Activated CD4-positive, CD25-positive, alpha-beta regulatory T cell treated with anti-CD3 and anti-CD28 coated beads, Interleukin-2, amount 50 U/mL, for 16 hours (primary cell): ENCODE measurements at places on chromosomes 2 and 18.

GRCh38 chr2:100989666-100990065 lies 12.4 kb upstream of the RPL31 start:
- DNase-seq = no peak

DNA sequence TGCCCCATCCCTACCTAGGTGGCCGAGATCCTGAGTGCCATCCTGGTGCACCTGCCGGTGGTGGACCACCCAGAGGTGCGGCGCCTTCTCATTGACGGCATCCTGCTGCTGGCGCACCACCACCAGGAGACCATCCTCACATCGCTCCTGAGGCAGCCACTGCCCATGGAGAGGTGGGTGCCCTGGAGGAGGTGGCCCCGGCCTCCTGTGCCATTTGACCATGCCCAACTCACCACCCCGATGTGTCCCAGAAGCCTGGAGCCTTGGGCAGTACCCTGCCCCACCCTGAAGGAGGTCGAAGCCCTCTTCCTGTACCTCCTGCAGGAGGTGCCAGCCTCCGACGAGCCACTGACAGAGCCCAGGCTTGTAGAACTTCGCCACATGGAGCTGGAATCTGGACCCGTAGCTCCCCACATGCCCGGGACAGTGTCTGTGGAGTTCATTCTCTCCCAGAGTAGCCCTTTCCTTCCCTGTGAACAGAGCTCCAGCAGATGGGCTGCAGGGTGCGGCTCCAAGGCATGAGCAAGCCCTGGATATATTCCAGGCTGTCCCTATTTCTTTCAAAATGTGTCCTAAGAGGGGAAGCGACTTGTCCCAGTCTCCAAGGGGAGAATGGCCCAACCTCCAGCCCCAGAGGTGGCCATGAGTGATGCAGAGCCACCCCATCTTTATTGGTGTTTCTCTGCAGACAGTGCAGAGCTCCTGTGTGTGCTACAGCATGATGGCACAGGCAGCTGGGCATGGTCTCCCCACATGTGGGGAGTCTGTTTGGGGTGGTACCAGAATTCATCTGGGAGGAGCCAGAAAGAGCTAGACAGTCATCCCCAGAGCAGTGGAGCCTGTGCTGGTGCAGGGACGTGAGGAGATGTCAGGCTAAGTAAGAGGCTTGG lies 34.2 kb downstream of the HJURP start:
- no peak for DNase-seq

- no peak for DNase-seq
Observed at GRCh38 chr2:126303113-126303512, 352.8 kb upstream of the GYPC start.

- DNase-seq = no peak
Observed at GRCh38 chr2:118477111-118477862, 370.2 kb downstream of the EN1 start.

- DNase-seq = no peak
Observed at GRCh38 chr2:173347305-173348168, 7.1 kb upstream of the CDCA7 start.

- DNase-seq = no peak
Observed at GRCh38 chr2:18149660-18150246, 271.3 kb downstream of the KCNS3 start.

DNA sequence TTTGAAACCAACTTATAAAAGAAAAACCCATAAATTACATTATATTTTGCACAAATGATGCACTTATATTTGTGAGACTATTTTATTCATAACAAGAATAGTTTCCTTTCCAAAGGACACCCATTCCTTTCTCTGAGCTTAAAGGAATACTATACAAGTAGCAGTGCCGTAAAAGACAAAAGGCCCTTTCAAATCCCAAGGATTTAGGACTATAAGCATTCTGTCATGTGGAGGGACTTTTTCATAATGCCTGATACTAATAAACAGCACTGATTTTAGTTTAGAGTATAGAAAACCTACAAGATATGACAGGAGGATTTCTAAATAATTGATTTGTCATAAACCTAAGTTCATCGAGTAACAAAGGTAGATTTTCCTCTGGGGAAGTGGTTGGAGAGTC lies 1134.2 kb upstream of the ZEB2 start:
- no peak for DNase-seq

DNA sequence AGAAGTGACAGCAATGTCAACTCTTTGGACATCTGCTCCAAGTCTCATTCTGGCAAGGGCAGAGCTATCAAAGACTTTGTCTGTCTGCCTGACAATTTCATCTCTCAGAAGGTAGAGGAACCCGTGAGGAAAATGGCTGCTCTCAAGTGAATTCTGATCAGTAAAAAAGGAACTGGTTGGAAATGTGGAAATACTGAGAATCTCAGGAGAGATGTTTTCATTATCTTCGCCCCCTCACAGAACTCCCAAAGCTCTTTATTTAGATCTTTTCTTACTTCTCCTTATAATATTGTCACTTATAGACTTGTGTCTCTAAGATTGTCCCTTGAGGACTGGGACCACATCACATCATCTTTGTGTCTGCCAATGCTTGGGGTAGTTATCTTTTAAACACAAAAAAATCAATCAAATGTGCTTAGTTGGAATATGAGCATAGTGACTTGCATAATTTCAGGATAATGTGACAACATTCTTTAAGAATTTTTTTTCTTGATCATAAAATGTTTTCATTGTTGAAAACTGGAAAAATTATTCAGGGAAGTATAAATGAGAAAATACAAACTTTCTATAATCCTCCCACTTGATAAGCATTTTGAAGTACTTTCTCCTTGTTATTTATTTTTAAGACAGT lies 68.2 kb upstream of the ITGB6 start:
- no peak for DNase-seq

DNA sequence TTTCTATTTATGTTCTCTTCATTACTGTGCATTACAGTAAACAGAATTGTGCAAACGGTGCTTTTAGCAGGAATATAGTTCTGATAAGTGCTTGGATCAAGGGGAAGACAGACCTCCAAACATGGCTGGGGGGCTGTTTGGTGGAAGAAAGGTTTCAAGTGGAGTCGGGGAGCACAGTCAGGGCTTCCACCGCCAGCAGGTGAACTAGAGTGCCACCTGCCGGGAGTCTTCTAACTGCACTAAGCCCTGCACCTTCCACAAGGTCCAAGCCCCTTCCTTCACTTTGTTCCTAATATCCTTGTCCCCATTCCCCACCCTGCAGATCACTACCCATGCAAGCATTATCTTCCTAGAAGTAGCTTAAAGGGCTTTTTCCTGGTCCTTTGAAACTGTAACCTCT lies 11.1 kb downstream of the ONECUT2 start:
- DNase-seq = no peak

DNA sequence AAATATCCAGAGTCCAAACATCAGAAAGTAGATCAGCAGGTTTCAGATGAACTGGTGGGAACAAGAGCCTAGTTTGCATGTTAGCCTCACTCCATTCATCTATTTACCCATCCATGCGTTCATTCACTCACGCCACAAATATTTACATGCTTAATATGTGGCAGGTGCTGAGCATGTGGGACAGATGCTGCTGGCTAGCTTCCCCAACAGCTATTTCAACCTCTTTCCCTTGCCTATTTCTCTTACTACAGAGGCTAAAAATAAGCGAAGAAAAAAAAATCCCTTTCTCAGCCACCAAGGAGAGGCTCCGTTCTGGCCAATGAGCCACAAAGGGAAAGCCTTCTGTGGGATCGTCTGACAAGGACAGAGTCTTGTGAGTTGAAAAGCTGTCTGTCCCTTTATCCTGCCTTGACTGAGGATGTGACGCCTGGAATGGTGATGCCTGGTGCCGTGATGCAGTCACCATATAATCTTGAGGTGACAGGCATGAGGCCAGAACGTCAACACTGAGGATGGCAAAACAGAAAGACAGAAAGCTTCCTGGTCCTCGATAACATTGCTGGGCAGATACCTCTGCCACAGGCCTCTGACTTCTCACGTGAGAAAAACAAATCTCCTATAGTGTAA lies 78.2 kb downstream of the KCTD1 start:
- DNase-seq = no peak

- DNase-seq = no peak
Observed at GRCh38 chr18:58057291-58057965, 13.4 kb downstream of the NEDD4L start.
